ENCODE measurements at places on chromosomes 13 and 19.

DNA sequence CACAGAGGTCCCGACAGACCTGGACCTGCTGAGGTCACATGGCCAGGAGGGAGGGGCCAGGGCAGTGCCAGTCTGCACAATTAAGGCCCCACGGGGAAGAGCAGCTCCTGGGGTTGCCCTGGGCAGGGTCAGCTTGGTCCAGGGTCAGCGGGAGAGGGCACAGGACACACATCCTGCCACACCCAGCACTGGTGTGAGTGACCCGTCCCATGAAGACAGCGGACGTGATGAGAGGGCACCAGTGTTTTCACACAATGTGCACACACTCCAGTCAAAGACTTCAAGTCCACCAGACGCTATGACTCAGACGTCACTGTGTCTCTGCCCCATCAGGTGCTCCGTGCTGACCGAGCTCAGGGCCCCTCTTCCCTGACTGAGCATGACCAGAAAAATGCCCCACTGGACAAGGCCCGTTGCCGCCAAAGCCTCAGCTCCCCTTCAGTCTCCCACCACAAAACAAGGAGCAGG is 4.2 kb downstream of the TMEM259 start:
- DNase-seq: no peak

DNA sequence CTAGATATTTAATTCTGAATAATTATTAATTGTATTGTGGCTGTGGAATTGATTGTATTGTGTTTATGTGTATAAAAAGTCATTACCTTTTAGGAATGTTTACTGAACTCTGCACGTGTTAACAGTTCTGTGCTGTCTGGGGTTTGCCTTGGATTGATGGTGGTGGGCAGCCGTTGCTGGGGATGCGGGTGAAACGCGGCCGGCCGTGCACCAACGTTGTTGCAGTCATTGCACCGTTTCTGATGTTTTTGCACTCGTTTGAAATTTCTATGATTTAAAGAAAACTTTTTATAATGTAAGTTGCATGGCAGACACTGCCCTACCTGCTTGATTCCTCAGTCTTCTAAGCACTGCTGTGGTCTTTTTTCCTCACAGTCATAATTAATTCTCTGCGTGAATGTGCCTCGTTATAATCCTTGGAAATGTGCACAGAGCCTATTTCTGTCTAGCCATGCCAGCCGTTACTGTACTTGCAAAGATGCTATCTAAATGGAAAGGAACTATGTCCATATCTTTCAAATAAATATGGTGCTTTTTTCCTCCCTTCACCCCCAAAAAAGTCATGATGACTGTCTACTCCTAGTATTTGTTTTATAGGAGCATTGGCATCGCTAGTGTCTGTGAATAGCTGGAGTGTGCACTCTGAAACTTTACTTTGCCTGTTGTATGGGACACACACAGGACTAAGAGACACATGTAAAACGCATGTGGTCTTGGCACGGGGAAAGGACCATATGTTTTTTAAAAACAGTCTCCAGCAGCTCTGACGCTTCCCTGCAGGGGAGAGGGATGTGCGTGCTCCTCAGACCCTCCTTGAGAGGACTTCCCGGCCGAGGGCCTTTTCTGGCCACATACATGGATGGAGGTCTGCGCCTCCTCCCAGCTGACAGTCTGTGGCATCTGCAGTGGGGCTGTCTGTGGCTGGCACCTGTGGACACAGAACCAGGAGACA is 40.7 kb upstream of the MCF2L start:
- DNase-seq: no peak

DNA sequence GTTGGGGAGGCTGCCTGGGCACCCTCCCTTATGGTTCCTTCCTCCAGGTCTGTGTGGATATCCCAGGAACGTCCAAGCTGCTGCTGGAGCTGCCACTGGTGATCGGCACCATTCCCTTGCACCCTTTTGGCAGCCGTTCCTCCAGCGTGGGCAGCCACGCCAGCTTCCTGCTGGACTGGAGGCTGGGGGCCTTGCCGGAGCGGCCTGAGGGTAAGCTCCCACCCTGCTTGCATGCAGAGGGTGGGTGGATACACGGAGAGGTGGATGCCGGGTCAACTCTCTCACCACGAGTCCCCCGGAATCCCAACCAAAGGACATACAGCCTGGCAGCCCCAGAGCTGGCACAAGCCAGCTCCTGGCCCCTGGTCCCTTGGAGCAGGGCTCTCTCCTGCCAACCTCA is 2.2 kb downstream of the ARRDC2 start:
- no peak for DNase-seq

DNA sequence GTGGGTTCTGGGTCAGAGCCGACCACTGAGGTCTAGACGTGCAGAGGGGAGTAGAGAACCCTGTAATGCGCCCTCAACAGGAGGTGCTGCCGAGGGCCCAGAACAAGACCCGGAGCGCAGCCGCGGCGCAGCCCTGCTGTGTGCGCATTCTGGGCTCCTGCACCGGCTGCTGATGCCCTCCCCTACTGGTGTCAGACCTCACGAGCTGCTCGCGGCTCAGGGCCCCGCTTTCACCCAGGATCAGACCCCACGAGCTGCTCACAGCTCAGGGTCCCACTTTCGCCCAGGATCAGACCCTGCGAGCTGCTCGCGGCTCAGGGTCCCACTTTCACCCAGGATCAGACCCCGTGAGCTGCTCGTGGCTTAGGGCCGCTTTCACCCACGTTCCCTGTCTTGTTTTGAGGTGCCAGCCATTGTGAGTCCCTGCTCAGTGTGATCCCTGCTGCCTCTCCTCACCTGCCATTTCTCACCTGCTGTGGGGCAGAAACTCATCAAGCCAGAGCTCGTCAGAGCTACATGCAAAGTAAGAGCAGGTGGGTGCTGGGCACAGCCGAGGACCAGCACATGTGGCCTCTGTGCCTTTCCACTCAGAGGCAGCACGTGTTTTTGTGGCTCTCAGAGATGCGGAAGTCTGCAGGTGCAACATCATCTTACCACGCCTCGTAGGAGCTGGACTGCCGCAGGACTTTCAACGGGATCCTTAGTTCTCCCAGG is 47.0 kb upstream of the C13orf46 start:
- no peak for DNase-seq

- no peak for DNase-seq
Measured at GRCh38 chr13:74770361-74770760, 636.2 kb upstream of the KLF12 start.
